Stimulated activated CD4-positive, alpha-beta T cell treated with anti-CD3 and anti-CD28 coated beads, Interleukin-1b, Interleukin-23, amount 100 ng/mL, for 4 hours (primary cell): ENCODE measurements at places on chromosomes 1 and 21.

GRCh38 chr1:60861961-60862567 is 220.3 kb upstream of the NFIA start:
- no peak for DNase-seq

DNA sequence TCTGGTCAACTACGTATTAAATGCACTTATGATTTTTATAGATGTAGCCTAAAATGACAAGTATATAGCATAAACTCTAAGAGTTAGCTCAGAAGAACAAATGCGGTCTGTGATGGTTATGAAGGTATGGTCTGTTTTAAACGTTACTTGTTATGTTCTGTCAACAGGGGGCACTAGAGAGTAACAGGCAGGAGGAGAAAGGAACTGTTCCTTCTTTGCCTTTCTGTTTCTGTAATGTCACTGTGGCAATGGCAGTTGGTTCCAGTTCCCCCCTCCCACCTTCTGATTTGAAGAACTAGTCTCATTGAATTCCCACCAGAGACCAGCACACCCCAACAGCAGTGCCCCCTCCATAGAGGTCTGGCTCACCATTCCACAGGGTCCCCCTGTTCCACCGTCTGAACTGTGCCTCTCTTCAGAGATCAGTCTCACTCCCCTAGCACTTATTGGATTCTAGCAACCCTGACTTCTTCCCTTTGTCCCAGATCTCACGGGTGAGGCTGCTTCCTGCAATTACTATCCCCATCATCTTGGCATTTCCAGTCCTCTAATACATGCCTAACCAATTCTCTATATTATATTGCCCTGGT is 14.0 kb downstream of the KRTAP24-1 start:
- DNase-seq: no peak

- DNase-seq: no peak
Measured at GRCh38 chr1:214719207-214719606, 116.2 kb downstream of the CENPF start.

DNA sequence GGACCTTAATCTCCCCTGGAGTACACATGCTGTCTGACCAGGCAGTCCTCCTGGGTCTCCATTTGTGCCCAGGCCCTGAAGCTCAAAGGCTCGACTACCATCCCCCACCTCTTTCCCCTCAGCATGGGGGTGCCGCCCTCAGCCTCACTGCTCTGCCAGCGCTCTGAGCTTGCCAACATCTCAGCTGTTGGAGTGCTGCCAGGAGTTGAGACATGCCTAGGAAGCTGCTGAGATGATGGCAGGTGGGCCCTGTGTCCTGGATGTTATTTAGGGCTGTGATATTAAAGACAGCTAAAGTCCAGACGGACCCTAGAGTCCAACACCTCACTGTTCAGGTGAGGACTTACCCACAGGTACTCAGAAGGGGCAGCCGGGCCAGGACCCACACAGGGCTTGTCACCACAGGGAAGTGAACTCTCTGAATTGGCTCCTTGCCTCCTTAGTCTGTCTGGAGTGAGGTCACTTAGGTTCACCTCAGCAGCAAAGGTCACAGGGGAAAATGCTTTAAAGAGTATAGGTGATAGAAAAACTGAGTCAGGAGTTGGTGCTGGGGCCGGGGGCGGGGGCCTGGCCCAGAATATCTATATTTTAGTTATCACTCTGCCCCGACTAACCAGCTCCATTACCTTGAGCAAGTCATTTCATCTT is 19.7 kb upstream of the KCNC4 start:
- DNase-seq: no peak

DNA sequence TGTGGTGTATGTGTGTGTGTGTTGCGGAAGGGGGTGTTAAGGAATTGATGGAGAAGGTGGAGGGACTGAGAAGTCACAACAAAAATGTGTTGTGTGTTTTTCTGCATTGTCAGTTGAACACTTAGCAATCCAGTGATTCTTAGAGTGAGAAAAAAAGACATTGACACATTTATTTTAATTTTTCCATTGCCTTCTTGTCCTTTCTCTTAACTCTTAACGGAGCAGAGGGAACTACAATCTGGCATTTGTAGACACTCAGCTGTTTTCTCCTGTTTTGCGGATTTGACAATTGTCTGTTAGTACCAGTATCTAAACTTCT is 725 bp downstream of the C1orf53 start:
- no peak for DNase-seq

GRCh38 chr21:29177800-29178199 is 47.4 kb downstream of the MAP3K7CL start:
- no peak for DNase-seq

DNA sequence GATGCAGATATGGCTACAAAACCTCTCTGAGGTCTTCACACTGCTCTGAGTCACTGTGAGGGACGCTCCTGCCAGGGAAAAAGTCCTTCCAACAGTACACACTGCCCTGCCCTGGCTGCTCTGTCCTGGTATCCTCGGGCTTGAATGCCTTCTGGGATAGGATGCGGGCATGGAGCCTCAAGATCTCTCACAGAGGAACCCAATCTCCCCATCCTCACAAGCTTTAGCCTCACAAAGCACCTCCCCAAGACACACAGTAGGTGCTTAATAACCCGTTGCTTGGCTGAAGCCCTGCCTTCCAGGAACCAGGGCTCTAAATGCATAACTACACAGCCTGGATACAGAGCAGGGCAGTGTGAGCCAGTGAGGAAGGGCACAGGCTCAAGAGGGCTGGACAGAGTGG is 9.2 kb downstream of the RAP1GAP start:
- DNase-seq: no peak

- DNase-seq: no peak
Measured at GRCh38 chr1:9481048-9481447, 58.2 kb upstream of the SLC25A33 start.

GRCh38 chr1:170049176-170049800 is 25.2 kb downstream of the KIFAP3 start:
- DNase-seq: no peak

DNA sequence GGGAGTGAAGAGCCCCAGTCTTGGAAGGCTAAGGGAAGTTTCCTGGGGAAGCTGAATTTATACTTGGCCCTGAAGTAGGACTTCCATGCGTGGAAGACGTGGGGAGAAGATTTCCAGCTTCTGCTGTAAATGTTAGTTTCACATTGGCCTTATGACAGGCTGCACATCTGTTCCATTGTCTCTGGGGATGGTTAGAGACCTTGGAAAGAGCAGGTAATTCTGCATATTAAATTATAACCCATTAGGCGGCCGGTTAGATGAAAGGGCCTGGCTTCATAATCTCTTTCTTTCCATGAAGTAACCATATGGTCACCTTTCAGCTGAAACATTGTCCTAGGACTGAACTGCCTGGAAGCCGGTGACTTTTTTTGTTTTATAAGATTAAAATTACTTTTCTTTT is 37.5 kb downstream of the DPT start:
- no peak for DNase-seq

- DNase-seq: no peak
Measured at GRCh38 chr1:43007377-43008114, 48.9 kb upstream of the SLC2A1 start.

GRCh38 chr1:188871164-188871563 is 1606.5 kb downstream of the BRINP3 start:
- DNase-seq: no peak

DNA sequence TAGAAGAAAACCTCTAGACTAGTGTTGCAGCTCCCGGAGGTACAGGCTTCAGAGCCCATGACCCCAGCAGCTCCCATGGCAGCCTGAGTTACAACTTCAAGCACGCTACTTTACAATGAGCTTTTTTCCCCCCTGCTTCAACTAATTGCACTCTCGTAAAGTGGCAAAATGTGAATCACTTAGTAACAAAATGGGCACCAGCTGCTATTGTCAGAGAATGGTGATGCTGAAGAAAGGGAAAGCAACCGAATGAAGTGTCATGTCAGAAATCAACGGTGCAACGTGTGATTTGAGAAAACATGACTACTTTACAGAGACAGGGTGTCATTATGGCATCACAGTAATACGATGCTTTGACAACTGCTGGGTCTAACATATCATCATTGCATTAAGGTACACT is 40.5 kb downstream of the ESRRG start:
- no peak for DNase-seq

- DNase-seq: no peak
Measured at GRCh38 chr1:51255331-51255730, 19.3 kb downstream of the RNF11 start.

- DNase-seq: no peak
Measured at GRCh38 chr1:80542231-80542630, 1258.5 kb upstream of the ADGRL2 start.

DNA sequence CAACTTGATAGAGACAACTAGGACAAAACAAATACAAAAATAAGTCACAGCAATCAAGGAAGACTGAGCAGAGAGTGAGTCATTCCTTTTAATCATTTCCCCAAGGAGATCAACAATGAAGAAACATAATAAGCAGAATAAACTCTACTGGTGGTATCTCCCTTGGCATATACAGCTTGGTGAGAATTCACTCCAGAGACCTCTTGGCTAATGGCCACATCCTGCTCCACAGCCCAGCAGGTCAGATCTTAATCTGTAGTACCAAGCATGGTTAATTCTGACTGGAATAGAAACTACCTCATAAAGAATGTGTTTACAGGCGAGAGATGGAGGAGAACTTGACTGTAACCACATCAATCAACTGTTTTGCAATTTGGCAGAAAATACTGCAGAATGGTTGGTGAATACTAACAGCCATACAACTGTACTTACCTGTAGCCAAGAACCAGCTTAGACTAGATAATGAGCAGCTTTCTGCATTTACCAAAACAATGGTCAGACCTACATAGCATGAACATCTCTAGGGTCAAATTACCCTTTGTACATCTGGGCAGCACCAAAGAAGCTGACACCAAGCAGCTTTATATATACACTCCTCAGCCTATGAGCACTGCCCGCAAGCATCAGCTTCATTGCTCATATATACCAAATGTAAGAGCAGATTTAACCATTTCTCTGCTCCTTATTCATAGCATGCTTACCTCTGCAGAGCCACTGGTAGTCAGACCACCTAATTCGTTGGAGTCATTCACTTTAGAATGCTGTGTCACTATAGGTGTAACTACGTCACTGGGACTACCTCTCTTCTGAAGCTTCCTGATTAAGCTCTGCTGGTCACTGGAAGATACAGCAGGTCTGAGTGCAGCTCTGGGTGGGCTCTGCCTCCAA is 51.0 kb downstream of the KIAA0319L start:
- DNase-seq: no peak

DNA sequence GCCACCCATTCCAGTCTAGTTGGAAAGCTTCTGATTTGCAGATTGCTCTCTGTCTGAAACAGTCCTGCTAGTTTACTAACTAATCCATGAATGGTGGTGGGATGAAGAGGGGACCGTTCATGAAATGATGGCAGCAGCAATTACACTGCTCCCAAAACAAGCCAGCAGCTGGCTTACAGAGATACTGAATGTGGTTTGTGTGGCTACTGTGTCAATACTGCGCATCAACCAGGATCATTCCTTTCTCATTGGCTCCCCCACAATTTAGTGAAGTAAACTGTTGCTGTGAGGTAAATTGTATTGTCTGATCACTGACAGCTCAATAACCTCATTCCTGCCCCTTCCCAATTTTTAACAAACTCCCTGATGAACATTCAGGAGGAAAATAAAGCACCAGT is 191.3 kb upstream of the LMO4 start:
- DNase-seq: no peak

DNA sequence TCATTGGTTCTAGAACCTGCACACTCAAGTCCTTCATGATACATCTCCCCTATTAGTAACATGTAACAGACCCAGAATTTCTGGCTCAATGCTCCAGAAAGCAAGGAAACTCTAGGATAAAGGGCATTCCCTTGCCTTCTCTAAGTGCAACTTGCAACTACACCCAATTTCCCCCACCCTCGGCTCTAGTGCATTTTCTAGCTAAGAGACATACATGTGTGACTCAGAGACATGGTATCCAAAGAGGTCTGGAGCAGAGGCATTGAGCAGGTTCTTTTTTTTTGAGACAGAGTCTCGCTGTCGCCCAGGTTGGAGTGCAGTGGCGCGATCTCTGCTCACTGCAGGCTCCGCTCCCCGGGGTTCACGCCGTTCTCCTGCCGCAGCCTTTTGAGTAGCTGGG is 132.9 kb downstream of the ZC3H11B start:
- no peak for DNase-seq

DNA sequence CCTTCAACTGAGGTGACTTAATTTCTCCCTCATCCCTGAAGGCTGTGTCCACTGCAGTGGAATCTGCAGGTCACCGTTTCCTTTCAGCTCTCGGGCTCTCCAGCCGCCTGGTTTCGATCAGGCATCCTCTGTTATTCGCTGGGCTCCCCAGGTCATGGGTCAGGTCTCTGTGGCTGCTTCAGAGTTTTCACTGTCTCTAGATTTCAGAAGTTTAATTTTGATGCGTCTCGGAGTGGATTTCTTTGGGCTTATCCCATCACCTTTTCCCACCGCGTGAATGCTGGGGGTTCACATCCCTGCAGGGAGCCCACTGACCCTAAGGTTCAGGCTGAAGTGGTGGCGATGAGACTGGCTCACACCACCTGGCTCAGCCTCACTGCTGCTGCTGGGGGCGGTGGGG is 3.3 kb downstream of the ACTRT2 start:
- no peak for DNase-seq

DNA sequence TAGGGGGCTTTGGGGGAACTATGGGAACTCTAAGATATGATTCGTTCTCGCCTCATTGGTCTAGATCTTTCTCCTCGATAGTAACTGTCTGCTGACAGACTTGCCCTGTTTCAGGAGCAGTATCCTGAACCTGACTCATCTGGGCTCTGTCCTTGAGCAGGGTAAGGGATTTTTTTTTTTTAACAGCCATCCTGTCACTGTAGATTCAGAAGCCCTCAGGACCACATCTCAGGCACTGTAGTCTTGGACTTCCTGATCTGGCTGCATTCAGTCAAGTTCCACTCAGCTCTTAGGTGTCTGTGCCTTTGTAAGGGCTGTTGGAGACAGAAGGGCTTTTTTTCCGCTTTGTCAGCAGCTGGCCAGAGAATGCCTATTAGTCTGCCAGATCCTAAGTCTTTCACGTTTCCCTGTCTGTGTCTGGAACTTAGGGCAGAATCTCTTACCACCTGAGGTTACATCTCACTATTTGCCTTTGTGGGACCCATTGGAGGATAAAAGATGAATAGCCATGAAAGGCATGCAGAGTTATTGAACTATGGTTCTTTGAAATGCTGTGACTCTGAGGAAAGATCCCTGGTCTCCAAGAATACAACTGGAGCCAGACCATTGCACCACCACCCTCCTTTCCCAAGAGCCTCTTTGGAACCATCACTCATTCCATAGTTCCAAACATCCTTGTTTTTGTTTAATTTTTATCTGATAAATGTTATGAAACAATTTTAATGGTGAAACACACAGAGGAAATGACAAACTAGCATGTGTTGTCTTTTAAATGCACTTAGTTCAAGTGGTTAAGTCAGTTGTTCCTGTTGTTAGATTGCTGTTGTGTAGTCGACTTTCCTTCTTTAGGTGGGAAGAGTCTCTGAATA is 49.7 kb upstream of the MACF1 start:
- no peak for DNase-seq

- no peak for DNase-seq
Measured at GRCh38 chr1:194102607-194103006, 916.2 kb upstream of the B3GALT2 start.

GRCh38 chr1:79950511-79950910 is 944.0 kb upstream of the ADGRL4 start:
- no peak for DNase-seq
